Stimulated activated CD4-positive, alpha-beta T cell treated with anti-CD3 and anti-CD28 coated beads, TNF-alpha, amount 100 ng/mL, for 4 hours (primary cell): ENCODE measurements at places on chromosomes 3 and 15.

GRCh38 chr3:196073255-196073753 lies 8.6 kb downstream of the TFRC start:
- peak; percentile 51 for DNase-seq

- DNase-seq, result no peak
These were observed 40.6 kb downstream of the ASB7 start for GRCh38 chr15:100642950-100643338.

DNA sequence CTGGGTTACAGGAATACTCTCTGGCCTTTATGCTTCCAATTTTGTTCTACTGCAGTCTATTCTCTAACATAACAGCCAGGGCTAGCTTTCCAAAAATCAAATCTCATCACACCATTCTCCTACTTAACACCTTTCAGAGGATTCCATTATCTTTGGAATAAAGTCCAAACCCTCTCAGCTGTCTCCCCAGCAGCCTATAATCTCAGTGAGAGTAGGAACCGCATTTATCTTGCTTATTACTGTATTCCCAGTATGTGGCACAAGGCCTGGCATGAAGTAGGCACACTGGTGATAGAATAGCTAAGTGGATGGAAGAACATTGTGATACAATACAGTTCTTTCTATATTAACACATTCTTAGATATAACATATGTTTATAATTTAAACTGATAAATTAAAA lies 49.0 kb upstream of the MYO5C start:
- DNase-seq, result no peak

- no peak for DNase-seq
These were observed 461.5 kb upstream of the PPP2R3A start for GRCh38 chr3:135503760-135504686.

GRCh38 chr3:149342413-149343380 lies 9.3 kb upstream of the TM4SF18 start:
- DNase-seq, result no peak

DNA sequence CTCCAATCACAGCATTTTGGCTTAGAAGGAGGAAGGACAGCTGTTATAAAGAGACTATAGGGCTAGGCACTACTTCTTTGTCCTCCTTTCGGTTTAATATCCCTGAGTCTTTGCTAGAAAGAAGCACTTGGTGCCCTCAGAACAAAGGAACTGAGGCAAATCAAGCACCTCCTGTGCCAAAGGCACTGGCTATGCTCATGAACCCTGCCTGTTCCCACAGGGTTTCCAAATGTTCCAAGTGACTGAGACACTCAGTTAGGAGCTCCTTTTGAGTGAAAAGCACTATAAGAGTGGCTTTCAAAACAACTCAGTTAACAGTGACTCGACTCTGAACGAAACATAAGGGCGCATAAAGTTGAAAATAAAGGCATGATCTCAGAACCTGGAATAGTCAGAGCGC lies 25.0 kb downstream of the TBC1D2B start:
- DNase-seq, result no peak

DNA sequence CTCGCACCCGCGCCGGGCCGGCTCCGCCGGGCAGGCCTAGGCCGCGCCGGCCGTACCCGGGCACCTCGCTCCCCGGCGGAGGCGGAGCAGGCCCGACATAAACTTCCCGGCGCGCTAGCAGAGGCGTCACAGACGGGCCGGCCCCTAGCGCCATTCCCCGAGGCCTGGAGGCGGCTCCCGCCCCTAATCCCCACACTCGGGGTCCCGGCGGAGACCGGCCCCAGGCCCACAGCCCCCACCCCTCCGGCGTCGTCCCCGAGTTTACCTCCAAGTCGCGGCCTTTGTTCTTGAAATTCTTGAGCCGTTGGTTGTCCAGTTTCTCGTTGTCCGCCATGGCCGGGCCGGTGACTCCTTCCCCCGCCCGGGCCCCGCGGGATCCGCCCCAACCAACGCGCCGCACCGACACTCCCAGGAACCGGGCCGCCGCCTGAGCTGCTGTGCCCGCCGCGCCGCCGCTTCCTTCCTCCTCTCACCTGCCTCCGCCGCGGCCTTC lies 376 bp downstream of the KPNA4 start:
- DNase-seq, result no peak

DNA sequence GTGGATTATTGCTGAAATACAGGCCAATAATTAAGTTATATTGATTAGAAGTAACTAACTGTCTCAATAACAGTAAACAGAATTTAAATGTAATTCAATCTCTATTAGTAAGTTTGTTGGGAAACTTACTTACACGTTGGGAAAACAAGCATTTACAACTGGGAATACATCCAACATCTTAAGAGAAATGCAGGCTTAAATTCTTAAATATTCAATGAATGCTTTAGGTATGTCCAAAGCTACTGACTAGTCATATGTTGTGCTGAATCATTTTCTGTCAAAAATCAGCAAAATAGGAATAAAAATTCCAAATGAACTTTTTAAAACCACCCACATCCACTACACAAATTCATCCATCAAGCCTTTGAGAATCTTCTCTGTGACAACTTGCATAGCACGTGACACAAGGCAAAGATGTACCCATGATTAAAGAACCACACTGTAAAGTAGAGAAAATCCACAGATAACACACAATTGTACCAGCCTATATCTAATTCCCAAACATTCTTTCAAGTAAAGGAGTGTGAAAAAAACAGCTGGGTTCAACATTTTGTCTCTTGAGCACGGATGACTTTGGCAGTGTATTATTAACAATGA lies 60.0 kb downstream of the NMNAT3 start:
- DNase-seq, result no peak

DNA sequence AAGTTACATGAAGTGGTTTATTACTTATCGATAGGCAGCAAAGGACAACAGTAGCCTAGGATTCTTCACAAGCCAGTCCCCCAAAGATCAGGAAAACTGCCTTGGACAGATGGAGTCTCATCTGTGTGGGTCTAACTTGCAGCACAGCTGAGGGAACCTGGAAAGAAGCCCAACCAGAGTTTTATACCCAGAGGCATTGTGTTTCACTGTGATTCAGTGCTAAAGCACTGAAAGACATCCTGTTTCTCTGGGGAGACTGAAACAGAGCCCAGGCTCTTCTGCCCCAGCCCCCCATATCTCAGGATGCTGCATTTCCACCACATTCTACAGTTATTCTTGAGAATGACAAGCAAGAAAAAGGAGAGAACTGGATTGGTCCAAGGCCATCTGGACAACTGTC lies 48.2 kb upstream of the PYDC2 start:
- no peak for DNase-seq

GRCh38 chr15:93974804-93975481 lies 256.4 kb upstream of the MCTP2 start:
- DNase-seq, result no peak

DNA sequence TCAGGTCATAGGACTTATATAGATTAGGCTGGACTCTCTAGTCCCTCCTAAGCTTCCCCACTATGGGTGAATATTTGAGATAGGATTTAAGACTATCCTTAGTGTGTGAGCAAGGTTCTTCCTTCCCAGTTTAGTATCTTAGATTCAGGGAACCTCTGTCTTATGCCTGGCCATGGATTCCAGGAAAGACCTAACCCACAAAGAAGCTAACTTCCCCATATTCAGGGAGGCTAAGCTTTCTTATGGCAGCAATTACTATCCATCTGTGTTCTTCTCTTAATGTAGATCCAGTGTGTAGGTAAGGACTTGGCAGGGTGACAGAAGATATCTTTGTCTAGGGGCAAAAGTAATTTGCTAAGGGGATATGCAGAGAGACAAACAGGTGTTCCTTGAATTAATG lies 25.5 kb upstream of the PIK3R4 start:
- no peak for DNase-seq

GRCh38 chr15:91478717-91479191 lies 374.8 kb upstream of the SLCO3A1 start:
- no peak for DNase-seq

DNA sequence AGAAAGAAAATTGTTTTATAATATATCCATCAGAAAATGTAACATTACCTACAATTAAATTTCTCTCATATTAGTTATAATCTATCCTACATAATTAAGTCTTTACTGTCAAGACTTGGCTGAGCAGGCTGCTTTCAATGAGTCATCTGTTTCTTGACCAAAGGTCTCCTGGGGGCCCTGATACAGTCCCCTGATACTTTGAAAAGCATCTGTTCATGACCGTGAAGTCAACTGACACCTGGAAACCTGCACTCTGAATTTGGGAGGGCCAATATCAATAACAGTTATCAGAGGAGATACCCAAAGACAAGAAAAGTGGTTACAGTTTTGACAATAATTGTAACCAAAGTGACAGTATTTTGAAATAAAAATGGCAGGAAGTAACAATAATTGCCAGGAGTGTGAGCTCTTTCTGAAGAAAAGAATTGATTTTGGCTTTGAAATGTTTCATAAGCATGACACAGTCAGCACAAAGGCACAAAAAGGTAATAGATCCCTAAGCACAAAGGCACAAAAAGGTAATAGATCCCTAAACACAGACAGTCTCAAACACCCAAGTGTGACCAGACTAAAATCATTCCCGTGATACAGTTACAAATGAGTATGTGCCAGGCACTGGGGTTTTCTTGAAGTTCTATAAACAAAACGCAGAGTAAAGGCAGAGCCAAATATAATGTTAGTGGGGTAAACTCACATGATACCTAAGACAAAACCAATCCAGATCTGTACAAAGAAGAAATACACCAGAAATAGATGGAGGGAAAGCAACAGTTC lies 260.7 kb downstream of the PLOD2 start:
- no peak for DNase-seq

DNA sequence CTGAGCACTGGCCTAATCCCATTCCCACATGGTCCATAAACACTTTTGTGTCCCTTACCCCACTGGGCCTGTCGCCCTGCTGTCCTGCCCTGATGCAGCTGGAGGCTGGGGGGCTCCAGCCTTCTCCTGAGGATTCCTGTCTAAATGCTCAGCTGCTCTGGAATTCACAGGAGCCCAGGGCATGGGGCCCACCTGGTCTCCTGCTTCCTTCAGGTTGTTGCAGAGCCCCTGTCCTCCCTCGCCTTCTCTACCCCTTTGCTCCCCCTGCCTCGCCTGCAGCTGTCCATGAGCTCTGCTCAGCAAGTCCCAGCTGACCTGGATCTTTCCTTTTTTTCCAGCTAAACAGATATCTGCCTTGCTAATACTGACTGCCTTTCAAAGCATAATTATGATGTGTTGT lies 286.9 kb downstream of the XXYLT1 start:
- no peak for DNase-seq

GRCh38 chr3:10933470-10933804 lies 59.1 kb upstream of the SLC6A1 start:
- DNase-seq, result no peak

DNA sequence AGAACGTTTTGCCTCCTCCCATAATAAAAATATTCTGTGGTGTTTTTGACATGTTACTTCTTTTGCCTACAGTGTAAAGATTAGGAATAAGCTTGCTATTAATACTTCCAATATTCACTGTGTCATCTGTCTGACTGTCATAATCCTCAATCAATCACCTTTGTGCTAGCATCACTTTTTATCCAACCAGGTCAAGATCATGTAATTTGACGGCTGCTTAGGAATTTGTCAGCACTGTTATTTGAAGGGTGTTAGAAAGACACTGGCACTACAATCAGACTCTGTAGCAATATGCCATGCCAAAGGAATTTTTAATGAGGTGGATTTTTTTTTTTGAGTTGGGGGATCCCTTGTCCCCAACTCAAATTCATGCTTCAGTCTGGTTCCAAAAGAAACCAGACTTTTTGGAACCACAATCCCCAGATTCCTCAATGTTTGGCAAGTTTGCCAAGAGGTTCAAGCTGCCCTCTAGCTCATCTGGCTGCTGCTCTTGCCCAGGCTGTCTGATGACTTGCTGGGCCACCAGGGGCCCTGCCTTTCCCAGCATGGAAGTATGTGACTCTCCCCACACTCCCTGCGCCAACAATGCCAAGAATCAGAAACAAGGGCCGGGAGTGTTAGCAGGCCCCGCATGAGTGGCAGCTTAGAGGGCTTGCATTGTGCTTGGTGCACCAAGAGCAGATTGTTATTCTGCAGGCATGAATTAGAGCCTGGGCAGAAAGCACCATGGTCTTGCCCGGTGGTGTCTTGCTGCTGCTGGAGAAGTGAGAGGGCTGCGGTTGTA lies 58.6 kb upstream of the TSC22D2 start:
- no peak for DNase-seq

GRCh38 chr3:137110392-137110996 lies 152.7 kb downstream of the IL20RB start:
- no peak for DNase-seq

DNA sequence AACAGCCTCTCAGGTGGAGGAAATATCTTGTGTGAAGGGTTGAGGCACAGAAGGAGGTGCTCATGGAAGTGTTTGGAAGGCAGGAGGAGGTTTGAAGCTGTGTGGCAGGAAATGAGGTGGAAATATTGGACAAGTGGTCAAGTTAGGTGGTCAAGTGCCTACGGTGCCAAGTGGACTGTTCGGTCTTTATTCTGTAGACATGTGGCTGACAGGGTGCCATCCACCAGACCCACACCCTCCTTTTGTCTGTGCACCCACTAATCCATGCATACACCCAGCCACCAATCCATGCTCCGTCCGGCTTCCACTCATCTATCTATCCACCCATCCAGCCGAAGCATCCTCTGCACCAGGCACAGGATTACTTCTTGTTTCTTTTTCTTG lies 2.2 kb downstream of the SLC6A20 start:
- DNase-seq, result no peak

GRCh38 chr3:177146646-177147045 lies 50.6 kb downstream of the TBL1XR1 start:
- DNase-seq, result no peak

- DNase-seq, result no peak
These were observed 92.4 kb upstream of the WNT5A start for GRCh38 chr3:55579496-55579895.

DNA sequence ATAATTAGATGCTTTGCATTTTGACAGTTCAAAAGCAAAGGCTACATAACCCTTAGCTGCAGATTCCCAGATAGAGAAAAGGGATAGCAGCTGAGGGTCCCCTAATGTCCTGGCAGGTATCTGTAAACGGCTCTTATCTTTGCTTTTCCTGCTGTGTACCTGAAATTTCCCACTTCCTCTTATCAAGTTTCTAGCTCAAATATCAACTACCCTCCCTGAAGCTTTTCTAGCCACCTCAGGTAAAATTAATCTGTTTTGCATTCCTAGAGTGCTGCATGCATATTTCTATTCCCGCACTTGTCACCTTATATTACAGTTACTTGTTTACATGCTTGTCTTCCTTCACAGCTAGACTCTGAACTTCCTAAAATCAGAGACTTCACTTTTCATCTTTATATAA lies 55.6 kb upstream of the STXBP5L start:
- DNase-seq, result no peak

- DNase-seq, result no peak
These were observed 12.8 kb upstream of the PDCD7 start for GRCh38 chr15:65146438-65146837.

GRCh38 chr15:93088200-93088980 lies 621 bp downstream of the RGMA start:
- DNase-seq, result no peak

- DNase-seq, result no peak
These were observed 26.0 kb downstream of the PPCDC start for GRCh38 chr15:75049392-75049791.

DNA sequence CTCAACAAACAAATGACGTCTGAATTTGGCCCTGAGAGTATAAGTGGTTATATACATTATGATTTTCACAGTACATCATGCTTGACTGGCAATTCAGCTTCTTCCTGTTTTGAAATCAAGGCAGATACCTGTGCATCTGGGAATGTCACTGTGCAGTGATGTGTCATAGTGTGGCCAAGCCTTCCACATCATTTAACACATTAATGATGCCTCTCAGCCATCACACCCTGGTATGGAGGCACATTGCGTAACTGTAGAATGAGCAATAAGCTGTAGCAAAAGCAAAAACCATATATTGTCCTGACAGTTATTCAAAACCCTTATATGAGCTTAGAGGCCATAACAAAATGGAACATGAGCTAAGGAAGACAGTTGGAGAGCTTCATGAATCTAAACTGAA lies 246.0 kb downstream of the EPHA3 start:
- DNase-seq, result no peak

GRCh38 chr3:25944329-25944728 lies 154.4 kb downstream of the OXSM start:
- no peak for DNase-seq
